ENCODE measurements at places on chromosomes 5 and 9.
A peak's percentile ranks its signal among the peaks of the same experiment; 100 is the strongest.

GRCh38 chr9:133256686-133257091 lies 18.3 kb downstream of the ABO start:
- no peak for DNase-seq

- no peak for DNase-seq
Measured at GRCh38 chr9:115781070-115781736, 372.4 kb upstream of the PAPPA start.

GRCh38 chr9:22446950-22447617 lies 460 bp downstream of the DMRTA1 start:
- peak; percentile 2 for DNase-seq

- no peak for DNase-seq
Measured at GRCh38 chr5:61245486-61245885, 83.2 kb upstream of the SMIM15 start.

DNA sequence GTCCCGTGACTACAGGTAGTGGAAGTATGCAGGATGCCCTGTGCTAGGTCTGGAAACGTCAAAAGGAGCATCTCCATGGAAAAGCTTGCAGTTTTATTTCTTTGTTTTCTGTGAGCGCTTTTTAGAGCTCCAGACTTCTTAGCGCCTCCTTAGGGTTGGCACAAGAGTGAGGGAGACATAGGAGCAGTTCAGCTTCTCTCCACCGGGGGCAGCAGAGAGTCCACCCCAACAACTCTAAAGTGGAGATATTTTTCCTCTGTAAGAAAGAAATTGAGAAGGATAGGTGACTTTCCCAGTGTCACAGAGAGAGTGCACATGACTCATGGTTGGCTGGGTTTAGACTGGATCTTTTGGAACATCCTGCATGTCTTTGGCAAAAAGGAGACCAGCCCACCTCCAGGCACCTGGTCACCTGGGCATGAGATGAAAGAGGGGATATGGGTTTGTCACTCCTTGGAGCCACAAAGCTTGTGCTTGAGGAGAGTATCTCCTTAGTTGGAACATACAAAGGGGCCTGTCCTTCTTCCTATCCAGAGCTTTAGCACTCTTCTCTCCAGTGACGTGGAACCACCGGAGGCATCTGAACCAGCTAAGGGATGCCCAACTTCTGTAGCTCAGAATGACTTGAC lies 637.7 kb downstream of the SEMA5A start:
- DNase-seq: no peak

DNA sequence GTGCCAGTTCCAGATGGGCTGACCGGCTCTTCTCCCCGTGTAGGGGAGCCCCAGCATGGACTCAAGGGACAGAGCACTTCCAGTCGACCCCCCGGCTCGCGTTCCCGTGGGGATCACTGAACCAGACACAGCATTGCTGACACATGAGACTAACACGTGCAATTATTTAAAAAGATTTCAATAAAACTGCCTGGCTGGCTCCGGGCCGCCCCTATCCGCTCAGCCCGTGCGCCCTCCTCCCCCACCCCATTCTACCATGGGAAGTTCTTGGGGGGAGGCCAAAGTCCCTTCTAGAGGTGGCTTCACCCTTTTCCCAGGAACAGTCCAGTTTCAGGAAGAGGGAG lies 4.7 kb downstream of the TESK1 start:
- no peak for DNase-seq

DNA sequence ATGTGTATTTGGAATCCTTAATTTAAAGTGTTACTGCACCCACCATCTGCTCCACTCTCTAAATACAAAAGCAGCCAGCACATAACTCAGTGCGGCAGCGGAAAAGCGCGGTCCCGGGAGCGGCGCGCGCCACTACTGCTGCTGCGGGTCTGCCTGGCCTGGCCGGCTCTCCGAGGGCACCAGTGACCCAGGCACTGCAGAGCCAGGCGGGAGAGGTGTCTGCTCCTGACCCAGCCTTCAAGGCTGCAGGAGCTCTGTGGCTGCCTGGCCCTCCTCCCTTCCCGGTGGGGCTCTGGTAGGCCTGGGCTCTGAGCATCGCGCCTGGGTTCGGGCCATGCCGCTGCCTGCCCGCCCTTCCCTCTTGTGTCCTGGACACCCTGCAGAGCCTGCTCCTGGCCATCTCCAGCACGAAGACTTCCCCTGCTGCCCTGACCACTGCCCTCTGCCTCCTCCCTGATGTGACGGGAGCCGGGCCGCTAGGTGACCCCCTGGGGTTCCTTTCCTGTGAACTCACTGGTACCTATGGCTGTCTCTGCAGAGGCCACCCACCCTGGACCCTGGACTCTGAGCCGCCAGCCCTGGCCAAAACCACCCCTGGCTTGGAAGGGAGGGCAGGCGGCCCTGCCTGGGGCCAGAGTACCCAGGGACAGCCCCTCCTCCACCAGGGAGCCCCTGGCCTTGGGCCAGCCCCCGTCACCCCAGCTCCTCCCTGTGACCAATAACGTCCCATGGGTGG lies 32.8 kb upstream of the UBAC1 start:
- DNase-seq: no peak

DNA sequence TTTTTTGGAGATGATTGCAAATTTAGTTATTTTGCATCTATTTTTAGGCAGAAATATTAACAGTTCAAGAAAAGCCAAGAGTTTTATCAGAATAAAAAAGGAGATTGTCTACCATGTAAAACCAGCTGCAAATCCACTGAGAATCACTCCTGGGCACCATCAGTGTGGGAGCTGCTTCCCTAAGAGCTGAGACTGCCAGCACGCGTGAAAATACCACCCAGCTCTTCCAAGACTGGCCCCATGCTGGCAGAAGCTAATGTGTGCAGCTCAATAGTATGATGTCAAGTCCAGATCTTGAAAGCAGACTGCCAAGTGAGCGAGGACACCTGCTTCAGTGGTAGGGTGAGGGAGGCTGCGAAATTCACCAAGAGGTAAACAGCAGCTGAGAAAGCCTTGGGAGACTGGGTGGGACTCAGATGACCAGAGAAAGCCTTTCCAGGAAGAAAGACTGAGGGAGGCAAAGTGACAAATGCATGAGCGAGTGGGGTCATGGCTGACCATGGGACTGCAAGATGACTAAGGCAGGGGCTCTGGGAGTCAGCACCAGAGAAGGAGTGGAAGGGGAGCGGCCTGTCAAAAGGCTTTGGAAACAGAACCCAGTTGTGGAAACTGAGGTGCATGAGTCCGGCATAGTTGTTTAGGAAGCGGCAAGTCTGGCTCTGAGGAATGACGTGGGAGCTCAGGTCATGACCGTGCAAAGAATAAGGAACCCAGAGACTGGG lies 200.9 kb downstream of the GADD45G start:
- no peak for DNase-seq

DNA sequence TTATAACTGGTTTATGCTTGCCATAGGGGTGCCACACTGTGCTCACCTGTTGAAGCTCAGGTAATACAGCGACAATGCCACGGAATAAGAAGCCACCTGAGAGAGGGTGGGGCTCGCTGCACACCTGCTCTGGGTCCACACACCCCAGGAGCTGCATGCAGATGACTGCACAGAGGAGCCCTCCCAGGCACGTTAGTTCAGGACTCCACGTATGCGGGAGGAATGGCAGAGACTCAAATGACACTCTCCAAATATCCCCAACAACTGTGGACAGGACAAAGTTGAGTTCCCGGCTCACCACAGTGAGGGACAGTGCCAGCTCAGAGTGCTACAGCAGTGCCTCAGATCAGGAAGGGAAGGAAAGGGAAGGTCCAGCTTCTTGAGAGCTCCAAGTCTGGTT lies 5.8 kb upstream of the FCN1 start:
- DNase-seq: no peak

DNA sequence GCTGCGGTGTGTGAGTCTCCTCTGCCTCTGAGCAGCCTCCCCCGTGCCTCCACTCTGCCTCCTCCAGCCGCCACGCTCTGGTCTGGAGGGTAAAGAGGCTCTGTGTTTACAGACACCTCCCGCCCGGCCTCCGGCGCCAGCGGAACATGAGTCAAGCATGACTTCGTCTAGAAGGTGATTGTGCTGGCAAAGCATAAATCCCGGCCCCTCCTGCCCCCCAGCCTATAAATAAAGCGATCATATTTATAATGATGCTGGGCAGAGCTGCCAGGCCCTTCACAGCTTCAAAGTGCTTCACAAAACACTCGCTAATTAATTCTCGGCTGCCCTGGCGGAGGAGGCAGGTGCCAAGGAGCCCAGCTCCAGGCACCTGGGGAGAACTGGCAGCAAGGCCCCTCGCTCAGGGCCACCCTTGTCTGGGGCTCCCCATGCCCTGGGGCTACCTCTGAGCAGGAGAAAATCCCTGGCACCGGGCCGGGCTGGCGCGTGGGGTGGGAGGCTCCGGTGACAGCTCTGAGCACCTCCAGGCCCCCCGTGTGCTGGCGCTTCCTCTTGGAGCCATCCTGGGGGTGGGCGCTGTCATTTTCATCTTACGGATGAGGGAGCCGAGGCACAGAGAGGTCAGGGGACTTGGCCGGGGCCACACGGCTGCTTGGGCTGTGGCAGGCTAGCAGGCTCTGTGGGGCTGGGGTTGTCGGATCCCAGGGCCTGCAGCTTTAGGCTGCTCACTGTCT lies 87.8 kb downstream of the RXRA start:
- DNase-seq: no peak
